GM04504 (cell line): ENCODE measurements at places on chromosomes 7 and 10.

- DNase-seq, result no peak
Measured at GRCh38 chr10:62839590-62839989, 23.4 kb upstream of the EGR2 start.

- DNase-seq, result peak; percentile 99
Measured at GRCh38 chr10:30736685-30737232, 107.2 kb upstream of the LYZL2 start.

DNA sequence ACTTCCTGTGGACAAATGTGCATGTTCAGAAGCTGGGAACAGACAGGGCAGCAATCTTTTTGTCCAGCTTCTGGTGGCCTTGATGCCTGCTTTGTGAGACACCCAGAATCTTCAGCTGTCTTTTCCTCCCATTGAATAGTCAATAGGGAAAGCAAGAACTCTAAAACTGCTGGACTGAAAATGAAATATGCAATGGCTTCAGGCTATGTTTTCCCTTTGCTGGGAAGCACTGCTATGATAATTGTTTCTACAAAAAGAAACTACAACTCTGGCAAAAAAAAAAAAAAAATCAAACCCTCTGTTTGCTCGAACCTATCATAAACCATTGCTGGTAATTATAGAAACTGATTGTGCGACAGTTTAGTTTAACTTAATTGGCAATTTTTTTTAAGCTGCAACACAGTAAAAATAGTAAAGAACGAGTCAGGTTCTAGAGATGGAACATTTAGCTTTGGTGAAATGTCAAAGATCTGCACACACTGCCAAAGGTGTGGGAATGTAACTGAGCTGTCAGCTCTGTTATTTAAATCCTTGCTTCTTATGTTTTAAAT is 79.1 kb upstream of the NEUROD6 start:
- no peak for DNase-seq

DNA sequence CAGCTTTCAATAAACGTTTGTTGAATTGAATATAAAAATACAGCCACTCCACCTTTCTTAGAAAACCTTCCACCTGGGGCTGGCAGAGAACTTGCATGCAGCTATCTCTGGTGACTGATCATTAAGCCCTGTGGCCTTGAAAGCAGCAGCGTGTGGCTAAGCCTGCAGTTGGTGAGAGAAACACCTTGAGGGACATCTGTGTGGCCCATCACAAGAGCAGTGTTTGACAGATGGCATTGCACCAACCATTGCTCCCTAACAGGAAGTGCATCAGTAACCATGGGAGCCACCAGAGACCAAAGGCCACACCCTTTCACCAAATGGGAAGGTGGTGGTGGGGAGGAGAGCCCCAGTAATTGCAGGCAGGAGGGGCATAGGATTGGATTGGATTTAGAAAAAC is 22.4 kb downstream of the RHOBTB1 start:
- DNase-seq, result no peak

- DNase-seq, result no peak
Measured at GRCh38 chr10:102837230-102837721, at the start of gene CYP17A1. Gene CYP17A1 (minus strand): TSS chr10:102837413. CDS start chr10:102837361, 52 bp downstream.

DNA sequence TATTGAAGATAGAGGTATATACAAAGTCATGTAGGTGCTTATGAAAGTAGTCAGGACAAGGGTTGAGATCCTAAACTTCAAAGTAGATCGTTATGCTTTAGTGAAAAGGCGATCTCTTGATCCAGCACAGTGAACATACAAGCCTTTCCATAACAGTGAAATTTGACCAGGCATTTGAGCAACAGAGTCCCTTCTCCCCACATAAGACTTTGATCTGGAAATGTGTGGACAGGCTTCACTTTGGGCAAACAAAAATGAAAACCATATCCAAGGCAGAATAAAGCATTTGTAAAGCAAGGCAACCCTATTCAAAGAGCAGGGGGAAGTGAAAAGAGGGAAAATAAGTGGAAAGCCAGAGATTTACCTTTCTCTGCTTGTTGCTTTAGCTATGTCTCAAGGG is 311.9 kb upstream of the SORCS1 start:
- no peak for DNase-seq

DNA sequence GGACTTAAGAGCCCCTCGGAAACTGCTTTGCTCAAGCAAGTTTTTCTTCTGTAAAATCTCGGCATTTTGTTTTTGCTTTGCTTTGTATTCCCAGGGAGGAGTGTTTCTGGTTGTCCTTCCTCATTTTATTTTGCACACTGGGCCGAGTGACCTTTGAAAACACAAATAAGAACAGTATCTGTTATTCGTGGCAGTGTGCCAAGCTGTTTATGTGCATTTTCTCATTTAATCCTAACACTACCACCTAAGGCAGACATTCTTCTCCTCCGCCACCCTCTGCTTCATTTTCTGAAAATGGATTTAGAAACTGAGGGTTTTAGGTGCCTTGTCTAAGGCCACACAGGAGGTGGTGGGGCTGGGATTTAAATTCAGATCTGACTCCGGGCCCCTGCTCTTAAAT is 218.5 kb downstream of the TCF7L2 start:
- DNase-seq, result no peak

GRCh38 chr7:27163288-27164044 is 1.9 kb downstream of the HOXA9 start:
- peak; percentile 8 for DNase-seq

DNA sequence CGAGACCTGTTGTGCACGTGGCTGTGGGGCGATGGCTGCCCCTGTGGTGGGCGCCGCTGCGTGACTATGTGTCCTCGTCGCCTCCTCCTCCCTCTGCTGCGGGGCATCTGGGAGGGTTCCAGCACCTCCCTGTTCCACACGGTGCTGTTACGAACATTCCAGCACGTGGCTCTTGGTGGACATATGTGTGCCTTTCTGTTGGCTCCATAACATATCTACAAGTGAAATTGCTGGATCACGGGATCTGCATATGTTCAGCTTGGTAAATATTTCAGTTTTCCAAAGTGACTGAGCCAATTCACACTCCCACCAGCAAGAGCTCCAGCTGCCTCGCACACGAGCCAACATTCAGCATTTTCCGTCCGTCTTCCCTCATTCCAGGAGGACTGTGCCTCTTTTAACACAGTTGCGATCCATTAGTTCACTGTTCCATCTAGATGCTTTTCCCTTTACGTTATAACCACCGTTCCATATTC is 25.1 kb downstream of the SNX8 start:
- DNase-seq, result no peak

GRCh38 chr10:123496996-123497660 is 169.0 kb upstream of the GPR26 start:
- no peak for DNase-seq

DNA sequence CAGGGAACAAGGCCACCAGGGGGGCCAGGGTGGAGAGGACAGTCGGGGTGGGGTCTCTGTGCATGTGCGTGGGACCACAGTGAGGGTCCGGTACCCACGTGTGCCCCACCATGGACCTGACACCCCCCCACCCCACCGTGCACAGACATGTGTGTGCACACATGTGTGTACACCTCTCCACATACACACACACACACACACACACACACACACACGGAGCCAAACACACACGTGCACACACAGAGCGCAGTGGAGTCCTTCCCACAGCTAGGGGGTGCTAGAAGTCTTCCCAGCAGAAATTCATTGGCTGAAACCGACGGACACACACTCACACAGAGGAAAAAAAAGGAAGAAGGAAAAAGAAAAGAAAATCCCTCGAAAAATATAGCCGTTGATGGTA is 42.8 kb upstream of the GNA12 start:
- peak; percentile 28 for DNase-seq

- DNase-seq, result no peak
Measured at GRCh38 chr7:23689165-23689564, 9.2 kb downstream of the FAM221A start.

GRCh38 chr10:15439341-15439842 is 68.3 kb upstream of the FAM171A1 start:
- no peak for DNase-seq

DNA sequence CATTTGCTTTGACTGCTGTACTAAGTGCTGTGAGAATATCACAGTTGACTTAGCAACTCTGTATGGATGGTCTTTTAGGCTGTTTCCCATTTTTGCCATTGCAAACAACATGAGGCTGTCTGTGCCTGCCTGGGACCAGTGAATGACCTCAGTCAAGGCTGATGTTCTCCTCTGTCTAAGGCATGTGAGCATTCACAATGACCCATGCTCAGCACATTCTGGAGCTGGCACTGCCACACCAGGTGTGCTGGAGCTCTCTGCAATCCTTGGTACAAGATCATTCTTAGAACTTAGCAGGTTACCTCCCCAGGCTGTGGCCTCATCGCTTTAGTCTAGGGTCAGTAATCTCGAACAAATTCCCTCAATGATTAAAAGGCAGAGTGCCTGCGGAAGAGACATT is 61.9 kb downstream of the SH3PXD2A start:
- DNase-seq, result no peak

DNA sequence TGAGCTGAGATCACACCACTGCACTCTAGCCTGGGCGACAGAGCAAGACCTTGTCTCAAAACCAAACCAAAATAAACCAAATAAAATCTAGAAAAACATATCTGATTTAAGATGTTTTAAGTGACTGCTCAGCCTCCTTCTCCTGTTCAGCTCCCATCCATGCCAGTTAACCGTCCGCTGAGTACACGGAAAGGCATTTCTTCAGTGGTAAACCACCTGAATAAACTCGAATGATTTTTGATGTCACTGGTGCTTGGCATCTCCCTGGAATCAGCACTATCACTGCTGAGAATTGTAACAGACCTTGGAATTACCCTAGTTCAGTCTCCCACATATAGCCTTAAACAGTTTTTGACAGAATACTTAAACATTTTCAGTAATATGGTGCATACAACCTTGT is 24.1 kb upstream of the NRCAM start:
- no peak for DNase-seq

- no peak for DNase-seq
Measured at GRCh38 chr7:463362-463781, 56.3 kb downstream of the PDGFA start.

DNA sequence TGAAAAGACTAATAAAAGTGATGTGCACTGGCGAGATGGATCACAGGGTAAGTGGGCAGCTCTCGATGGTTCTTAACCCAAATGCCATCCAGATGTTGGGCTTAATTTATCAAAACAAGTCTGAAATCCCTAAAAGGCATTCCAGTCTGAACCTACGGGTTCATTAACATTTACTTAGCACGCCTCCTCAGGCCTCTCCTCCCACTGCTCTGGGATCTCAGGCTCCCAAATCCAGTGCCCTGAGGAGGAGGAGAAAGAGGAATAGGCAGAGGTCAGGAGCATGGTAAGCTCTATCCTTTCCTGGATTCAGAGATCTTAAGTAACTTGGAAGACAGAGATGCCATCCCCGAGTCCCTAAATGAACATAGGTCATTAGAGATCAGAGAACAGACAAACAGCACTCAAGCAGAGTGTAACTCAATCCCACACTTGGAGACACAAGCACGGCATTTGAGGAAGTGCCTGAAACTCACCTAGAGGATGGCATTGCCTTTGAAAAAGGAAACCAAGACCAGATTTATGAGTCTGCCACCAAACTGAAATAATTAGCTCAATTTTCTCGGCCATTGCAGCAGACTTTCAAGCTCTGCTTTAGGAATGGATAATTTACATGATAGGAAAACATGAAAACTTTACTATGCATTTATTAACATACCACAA is 140.9 kb downstream of the CXCL12 start:
- DNase-seq, result no peak

DNA sequence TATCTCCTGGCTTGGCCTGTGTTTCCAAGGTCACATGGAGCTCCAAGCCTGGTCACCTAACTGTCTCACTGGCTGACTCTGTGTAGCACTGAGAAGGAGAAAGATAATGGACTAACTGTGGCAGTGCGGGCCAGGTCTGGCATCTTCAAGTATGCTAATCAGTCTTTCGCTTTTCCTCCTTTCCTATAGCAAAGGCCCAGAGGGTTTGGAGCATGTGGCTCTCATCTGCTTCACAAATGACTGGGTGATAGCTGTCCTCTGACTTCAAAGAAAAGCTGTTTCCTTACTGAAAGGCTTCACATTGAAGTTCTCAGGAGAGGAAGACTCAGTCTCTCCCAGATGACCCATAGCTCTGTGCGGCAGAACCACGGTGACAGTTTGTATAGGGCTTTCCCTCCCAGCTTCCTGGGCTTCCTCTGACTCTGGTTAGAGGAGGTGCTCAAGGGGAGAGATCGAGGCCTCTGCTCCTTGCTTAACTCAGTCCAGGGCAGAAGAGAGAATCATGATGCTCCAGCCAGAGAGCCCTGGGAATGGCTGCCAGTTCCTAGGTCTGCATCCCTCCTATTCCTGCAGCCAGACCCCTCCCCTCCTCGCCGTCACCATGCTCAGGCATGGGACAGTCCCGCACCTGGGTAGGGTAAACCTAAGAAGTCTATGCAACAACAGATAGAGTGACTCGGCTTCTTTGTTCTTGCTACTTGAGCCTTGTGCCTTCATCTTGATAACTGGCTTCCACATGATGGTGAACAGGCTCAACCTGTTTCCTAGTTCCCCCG is 72.3 kb downstream of the CCDC71L start:
- DNase-seq, result no peak

DNA sequence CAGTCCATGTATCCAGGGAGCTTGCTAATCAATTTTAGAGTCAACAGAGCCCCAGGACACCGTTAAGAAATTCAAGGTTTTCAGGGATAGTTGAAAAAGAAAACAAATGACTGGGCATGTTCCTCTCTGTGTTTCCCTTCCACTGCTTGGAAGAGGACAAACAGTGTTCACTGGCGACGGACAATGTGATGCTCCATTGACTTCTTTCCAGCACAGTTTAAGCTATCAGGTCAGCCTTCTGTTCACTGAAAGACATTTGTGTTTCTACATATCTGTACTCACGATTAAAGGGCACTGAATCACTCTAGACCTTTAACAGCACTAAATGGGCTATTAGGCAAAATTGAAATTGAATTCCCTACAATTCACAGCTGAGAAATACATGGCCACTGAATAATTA is 123.6 kb downstream of the RNLS start:
- no peak for DNase-seq

DNA sequence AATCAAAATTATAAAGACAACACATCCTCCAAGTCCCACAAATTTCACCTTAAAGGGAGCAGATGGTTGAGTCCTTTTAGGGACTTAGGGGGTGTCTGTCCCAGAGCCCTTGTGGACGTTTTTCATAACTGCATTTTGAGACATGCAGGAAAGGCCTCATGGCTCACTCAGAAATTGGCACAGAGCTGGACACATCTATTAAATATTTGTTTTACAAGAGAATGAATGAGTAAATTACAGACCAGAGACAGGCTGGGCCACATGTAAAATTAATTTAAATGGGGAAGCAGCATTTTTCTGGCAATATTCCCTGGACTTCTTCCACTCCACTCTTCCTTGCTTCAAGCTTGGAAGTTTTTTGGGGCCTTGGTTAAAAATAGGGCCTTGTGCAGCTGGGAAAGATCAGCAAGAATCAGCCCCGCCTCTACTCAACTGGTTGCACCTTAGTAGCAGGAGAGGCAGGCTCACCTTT is 20.0 kb downstream of the LAMB1 start:
- DNase-seq, result peak; percentile 84

DNA sequence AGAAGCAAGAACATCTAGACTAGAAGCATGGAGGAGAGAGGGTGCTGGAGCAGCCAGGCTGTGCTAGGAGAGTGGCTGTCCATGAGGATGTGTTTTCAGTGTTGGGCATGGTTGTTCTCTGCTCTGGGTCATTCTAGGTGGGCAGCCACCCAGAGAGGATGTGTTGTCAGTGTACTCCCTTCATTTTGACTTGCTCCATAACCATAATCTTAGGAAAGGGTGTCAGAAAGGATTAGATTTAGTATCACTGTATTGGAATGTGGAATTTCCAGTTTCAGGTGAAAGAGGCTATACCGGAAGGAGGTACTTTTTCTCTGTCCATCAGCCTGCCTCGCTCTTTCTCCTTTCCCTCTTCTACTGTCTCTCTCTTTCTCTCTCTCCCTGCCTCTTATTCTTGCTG is 474.5 kb upstream of the PODXL start:
- no peak for DNase-seq

GRCh38 chr7:123789206-123789784 is 40.5 kb upstream of the WASL start:
- no peak for DNase-seq
